ENCODE measurements at places on chromosomes 7 and 10.

GRCh38 chr7:12567015-12567414 is 3.5 kb upstream of the SCIN start:
- DNase-seq: peak; percentile 34

GRCh38 chr10:70197235-70197945 is 27.1 kb upstream of the SAR1A start:
- no peak for DNase-seq

DNA sequence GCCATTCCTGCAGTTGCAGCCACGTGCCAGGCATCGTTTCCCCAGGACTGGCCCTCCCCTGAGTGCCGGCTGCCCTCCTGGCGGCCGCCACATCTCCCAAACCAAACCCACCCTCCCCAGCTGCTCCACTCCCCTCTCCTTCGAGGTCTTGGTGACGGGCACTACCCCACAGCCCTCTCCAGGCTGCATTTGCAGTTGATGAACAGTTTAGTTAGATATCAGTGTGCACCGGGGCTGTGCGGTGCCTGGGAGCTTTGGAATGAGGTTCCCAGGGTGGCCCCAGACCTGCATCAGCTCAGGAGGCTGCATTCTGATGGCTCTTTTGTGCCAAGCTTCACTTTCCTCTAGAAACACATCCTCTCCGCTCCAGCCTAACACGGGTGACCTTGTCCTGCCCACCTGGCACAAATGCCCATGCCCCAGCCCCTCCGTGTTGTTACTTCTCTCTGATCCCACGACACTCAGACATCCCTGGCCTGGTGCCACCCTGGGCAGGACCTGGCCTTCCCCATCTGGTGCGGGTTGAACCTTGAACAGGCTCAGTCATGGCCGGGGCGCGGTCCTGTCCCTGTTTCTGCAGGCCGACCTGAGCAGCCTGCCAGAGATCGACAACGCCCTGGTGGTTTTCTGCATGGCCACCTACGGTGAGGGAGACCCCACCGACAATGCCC is 14.5 kb downstream of the TMEM120A start:
- DNase-seq: no peak

DNA sequence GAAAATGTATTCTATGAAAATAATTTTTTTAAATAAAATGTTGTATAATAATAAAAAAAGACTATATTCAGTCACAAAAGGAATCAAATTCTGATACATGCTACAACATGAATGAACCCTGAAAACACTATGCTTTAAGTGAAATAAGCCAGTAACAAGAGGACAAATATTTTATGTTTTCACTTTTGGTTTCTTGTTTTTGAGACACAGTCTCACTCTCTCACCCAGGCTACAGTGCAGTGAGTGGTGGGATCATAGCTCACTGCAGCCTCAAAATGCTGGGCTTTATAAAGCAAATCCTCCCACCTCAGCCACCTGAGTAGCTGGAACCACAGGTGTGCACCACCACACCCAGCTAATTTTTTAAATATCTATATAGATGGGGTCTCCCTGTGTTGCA is 64.2 kb downstream of the CNOT4 start:
- no peak for DNase-seq

GRCh38 chr7:50739744-50740435 is 42.8 kb downstream of the GRB10 start:
- DNase-seq: no peak

- no peak for DNase-seq
Observed at GRCh38 chr10:71547876-71548846, 151.4 kb downstream of the CDH23 start.

DNA sequence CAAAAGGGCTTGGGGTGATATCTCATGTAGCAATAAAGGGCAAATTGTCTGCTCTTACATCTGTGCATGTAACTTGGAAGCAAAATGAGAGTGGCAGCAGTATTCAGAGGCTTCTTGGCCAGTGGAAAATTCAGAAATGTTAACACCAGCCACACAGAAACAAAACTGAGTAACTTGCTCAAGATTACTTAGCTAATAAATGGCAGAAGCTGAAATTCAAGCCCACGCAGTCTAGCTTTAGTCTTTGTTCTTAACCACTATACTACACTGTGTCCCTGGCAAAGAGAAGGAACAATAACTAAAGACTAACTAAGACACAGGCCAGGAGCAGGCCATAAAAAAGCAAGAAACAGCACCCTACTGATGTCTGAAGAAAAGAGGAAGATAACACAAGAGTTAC is 185.9 kb upstream of the ASAH2 start:
- DNase-seq: no peak

DNA sequence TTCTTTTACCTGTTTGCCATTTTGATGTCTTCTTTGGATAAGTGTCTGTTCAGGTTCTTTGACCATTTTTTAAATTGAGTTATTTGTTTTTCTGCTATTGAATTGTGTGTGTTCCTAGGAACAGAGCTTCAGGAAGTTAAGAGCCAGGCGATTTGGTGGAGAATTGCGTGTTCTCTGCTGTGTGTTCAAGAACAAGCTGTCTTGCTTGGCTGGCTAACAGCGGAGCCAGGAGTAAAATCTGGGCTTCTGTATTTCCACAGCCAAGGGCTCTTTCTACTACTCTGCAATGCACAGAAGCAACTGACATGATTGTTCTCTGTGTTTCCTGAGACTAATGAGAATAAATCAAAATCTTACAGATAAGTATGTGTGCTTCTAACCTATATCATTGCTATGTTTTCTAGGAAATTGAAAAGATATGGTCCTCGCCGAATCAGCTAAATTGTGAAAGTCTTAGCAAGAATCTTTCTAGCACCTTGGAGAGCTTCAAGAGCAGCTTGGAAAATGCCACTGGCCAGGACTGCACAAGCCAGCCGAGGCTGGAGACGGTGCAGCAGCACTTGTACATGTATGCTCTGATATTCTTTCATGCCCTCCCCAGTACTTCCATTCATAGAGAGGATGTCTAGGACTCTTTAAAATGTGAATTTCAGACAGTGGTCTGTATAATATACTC is 124.2 kb downstream of the ABCA13 start:
- no peak for DNase-seq

DNA sequence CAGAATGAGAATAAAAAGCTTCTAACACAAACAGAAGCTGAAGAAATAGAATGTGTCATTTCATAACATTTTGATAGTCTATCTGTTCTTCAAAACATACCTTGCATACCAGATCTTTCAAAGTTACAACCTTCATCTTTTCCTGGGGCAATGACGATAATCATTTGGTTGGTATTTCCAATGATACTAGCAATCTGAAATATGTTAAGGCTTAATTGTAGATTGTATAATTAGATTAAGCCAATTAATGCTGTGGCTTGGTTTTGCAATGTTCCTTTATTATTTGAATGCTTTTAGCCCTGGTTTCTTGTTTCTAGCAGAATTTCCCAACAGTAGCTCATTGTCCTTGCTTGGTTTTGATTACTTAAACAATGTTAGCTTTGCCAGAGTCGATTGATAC is 84.6 kb downstream of the CABCOCO1 start:
- DNase-seq: no peak

- no peak for DNase-seq
Observed at GRCh38 chr10:119803264-119803663, 69.4 kb downstream of the MCMBP start.

DNA sequence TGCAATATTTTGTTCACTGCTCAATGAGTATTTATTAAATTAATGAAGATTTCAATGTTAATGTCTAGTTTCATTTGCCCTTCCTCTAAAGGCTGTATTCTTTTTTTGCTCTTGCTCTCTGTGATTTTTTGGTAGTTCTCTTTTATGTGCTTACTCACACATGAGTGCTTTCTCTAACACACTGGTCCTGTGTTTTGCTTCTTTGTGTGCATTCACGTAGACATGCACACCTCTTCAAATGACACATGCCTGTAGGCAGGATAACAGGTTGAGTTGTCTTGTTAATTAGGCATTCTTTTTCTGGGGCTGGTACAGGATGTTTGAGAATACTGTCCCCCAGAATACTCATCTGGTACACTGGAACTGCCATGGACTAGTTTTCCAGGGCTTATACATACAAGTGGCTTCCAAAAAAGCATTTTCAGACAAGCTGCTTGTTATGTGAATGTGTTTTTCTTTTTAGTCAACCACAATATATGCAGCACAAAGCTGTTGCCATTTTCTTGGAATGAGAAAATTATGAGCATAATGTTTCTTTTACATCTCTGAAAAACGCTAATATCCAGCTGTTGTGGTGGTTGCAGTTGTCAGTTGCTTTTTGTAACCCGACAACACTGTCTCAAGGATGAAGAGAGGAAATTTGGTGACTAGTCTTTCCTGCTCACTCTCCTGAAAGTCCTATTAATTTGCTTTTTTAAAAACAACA is 416.4 kb downstream of the AUTS2 start:
- peak; percentile 42 for DNase-seq

- DNase-seq: no peak
Observed at GRCh38 chr10:14173391-14173705, 157.4 kb downstream of the FRMD4A start.

GRCh38 chr7:2575733-2576340 is 17.1 kb downstream of the IQCE start:
- no peak for DNase-seq

GRCh38 chr7:30321882-30322192 is 37.4 kb downstream of the ZNRF2 start:
- no peak for DNase-seq

DNA sequence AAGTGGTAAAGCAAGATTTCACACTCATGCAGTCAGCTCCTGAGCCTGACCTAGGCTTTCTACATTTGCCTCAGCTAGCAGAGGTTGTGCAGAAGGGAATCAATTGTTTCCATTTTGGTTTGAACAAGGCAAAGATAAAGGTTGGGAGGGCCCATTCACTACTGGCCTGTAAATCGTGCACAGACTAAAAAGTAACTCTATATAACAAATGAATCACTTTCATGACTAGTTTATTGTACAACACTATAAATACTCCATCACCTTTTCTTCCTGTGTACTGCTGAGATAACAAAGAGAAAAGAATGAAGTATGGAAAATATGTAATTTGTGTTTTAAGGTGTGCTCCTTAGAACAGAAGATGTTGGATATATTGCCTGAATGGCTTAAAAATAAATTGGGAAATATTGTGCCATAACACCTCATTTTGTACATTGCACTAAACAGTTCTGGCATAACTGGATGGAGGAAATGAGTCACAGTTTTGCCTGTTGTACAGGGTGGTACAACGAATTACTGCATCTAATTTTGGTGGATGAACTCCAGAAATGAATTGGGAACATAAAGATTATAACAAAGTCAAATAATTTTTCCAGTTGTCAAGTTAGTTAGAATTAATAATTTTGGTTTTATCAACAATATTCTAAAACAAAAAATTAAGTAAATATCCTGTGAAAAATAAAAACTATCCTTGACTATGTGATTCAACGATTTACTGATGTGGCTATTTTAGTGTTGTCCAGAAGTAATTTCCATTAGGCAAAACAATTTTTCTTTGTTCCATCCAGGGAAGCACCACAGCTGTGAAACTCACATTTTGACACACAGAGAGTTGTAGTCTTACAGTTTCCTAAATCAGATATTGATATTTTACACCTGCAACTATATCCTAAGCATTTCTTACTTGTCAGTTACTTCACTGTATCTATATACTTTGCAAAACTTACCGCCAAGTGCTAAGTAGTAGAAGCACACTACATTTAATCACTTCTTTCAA is 18.0 kb downstream of the SEMA3C start:
- DNase-seq: no peak

GRCh38 chr10:79477456-79477855 is 32.0 kb upstream of the ZCCHC24 start:
- no peak for DNase-seq

DNA sequence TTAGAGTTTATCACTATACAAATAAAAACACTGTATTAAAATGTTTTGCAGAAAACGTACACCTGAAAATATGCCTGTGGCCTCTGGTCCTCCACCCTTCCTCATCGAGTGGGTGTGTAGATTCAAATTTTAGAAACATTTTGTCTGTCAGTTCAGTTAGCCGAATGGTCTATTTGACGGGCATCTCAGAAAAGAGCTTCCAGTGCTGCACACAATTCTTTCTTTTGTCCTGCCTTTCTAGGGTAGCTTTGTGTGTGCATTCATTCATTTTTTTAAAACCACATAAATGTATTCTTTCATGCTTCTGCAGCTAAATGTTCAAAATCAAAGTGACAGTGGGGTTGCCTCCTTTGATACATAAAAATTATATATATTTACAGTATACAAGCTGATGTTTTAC is 46.8 kb downstream of the GNAI1 start:
- no peak for DNase-seq

DNA sequence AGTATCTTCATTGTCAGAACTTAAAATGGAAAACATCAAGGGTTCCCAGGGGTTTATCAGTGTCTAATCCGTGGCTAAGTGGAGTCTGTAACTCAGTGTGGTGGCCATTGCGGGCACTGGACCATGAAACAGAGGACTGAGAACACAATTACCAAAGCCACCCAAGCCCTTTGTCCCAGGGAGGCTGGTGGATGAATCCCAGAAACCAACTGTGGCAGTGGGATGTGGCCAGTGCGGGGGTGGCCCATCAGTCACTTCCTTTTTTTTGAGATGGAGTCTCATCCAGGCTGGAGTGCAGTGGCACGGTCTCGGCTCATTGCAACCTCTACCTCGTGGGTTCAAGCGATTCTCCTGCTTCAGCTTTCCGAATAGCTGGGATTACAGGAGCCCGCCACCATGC is 61.8 kb downstream of the TACC2 start:
- DNase-seq: no peak

DNA sequence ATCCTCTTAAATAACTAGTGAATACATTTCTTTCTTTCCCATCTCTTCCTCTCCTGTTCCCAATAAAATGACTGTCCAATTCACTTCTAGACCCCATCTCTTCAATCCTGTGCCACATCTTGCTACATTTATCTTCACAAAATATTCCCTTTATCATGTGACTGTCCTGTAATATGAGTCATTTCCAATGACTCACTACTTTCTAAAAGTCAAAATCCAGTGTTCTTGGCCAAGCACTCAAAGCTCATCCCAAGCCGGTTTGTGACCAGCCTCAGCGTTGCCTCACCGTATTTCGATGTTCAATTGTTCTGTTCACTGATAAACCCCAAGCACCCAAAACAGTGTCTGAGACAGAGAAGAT is 104.7 kb downstream of the PARD3 start:
- no peak for DNase-seq

DNA sequence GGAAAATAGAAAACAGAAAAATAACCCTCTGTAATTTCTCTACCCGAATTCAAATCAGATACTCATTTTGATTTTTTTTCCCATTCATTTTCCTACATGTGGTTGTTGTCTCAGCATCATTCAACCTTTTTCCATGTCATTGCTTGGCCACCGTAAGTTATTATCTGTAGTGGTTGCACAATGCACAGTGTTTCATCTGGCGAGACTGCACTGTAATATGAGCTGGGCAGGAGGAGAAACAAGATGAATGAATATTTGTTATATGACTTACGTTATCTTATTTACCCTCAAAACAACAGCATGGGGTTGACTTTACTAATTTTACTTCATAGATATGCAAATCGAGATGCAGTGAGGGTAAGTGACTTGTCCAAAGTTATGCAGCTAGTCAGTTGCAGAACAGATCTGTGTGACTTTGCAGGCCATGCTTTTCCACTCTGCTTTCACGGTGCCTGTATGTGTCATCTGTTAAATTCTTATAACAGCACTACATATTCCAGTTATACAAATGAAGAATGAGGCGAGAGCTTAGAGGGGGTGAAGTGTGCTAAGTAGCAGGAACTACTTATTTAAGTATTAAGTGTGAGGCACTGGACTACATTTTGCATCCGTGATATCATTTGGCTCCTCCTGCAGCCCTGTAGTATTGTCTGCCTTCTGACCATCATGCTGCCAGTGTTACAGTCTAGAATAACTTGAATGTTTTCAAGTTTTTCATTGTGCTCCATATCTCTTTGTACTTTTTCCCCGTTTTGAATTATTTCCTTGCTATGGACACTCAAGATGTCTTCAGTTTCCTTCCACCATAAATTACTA is 56.7 kb downstream of the ZMYND11 start:
- DNase-seq: no peak

- no peak for DNase-seq
Observed at GRCh38 chr7:45390731-45391130, 183.4 kb upstream of the ADCY1 start.
